ENCODE measurements at places on chromosomes 5 and 9.
A peak's percentile ranks its signal among the peaks of the same experiment; 100 is the strongest.

DNA sequence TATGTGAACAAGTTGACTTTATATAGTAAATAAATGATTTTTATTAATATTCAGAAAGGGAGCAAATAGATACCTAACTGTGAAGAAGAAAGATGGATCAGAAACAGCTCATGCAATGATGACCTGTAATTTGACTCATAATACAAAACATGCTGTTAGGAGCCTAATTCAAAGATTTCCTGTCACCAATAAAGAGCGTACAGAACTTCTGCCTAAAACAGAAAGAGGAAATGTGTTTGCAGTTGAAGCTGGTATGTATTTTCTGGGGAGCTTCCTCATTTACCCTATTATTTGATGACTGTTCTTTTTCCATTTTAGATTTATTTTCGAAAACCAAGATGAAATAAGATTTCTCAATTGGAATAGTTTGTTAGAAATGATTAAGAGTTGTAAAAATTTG is 11.4 kb downstream of the YTHDC2 start:
- no peak for DNase-seq

GRCh38 chr5:147855774-147856069 is 22.8 kb upstream of the SCGB3A2 start:
- DNase-seq = no peak

DNA sequence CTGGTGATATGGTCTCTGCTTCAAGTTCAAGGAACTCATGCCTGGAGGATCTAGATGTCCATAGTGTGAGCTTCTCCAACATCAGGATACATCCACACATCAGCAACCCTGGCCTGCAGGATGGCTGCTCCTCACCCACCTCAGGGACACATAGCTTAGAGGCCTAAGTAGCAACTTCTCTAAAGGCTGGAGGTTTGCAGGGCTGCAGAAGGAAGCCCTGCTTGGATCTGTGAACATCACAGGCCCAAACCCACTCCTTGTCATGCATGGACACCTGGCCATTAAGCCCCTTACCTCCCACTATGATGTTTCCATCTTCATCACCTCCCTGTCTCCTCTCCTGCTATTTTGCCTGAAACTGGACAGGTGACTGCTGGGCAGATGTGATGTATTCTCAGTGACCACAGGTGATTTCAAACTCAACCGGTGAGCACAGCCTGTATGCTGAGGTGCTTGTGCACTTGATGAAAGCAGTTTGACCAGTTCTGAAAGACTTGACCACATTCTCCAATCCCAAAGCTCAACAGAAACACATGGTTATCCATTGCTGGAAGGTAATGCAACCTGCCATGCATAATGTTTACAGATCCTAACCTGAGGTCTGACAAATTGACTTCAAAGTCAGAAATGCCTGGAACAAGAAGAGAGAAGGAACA is 205.2 kb downstream of the FSTL4 start:
- no peak for DNase-seq

DNA sequence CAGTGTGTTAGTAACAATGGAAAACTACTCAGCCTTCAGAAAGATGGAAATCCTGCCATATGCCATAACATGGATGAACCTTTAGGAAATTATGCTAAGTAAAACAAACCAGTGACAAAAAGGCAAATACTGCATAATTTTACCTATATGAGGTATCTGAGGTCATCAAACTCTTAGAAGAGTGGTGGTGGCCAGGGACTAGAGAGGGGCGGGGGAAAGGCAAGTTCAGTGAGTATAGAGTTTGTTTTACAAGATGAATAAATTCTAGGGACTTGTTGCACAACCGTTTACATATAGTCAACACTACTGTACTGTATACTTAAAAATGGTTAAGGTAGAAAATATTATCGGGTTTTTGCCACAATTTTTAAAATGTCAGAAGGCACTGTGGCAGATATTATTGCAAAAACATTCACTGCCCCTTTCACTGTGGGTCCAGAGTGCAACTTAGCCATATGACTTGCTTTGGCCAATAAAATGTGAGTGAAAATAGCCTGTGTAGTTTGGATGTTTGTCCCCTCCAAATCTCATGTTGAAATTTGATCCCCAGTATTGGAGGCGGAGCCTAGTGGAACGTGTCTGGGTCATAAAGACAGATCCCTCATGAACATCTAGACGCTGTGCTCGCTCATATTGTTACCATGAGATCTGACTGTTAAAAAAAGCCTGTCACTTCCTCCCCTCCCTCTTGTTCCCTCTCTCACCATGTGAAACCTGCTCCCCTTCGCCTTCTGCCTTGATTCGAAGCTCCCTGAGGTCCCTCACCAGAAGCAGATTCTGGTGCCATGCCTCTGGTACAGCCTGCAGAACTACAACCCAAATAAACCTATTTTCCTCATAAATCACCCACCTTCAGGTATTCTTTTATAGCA is 9.5 kb downstream of the ZNF367 start:
- DNase-seq = no peak

GRCh38 chr9:111272581-111272980 is 57.4 kb downstream of the OR2K2 start:
- no peak for DNase-seq

- DNase-seq = no peak
These were observed 70.9 kb upstream of the SPOCK1 start for GRCh38 chr5:137570070-137570469.

DNA sequence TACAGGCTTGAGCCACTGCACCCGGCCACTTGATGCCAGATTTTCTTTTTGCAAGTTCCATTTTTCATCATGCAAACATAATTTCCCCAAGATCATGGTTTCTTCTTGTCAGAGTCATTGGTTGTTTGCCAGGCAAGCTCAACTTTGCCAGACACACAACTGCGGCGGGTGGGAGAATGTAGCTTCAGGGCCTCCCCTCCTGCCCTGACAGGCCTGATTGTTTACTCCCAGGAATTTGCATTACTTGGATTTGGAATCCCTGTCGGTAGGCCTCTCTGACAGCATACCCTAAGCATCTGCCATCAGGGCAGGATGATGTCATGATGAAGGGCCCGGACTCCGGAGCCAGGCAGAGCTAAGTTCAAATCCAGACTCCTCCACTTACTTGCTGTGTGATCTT is 15.1 kb downstream of the RPS14 start:
- DNase-seq = peak; percentile 56

GRCh38 chr5:143819716-143820115 is 7.8 kb downstream of the HMHB1 start:
- no peak for DNase-seq

GRCh38 chr9:38311382-38312270 is 80.9 kb upstream of the ALDH1B1 start:
- DNase-seq = no peak

DNA sequence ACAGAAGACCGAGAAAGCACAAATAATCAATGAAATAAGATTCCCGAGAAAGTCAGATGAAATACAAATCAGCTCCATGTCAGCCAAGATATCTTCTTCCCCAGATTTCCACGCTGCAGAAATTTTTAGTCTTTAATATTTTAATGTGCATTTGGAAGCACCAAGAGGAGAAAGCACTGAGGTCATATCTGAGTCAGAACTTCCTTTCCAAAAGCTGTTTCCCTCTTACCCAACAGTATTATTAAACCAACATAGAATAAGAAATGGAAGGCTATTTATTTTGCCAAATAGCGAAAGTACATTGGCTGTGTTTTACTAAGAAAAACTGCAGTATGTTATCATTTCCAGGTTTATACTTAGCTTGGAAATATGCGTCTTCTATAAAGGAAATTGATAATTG is 772.1 kb upstream of the CDH9 start:
- peak; percentile 12 for DNase-seq

DNA sequence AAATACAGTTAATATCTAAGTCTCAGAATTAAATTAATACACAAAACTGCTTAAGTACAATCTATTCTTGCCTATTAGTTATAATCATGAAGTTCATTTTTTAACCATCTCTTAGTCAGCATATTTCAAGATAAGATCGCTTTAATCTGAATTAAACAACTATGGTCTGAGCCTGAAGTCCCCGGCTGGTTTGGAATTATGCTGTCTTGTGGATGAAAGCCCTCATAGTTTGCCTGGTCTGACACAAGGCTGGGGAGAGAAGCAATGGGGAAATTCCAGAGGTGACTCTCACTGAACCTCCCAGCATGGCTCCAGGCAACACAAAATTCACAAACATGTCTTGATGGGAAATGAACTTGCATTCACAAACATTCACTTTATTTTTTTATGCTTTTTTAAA is 28.0 kb upstream of the GRAMD2B start:
- DNase-seq = no peak

DNA sequence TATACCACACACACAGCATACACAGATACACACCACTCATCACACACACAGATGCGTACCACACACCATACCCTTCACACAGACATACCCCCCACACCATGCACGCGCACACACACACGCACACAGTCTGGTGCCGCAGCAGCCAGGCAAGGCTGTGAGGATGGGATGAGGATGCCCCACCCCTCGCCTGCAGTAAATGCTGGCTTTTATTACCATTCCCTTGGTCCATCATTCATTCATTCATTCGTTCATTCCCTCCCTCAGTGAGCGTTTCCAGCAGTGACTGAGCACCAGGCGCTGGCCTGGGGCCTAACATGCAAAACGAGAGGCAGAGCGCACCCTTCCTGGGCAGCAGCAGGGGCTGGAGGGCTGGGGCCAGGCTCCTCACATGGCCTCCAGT is 51.7 kb upstream of the FCN2 start:
- DNase-seq = no peak

DNA sequence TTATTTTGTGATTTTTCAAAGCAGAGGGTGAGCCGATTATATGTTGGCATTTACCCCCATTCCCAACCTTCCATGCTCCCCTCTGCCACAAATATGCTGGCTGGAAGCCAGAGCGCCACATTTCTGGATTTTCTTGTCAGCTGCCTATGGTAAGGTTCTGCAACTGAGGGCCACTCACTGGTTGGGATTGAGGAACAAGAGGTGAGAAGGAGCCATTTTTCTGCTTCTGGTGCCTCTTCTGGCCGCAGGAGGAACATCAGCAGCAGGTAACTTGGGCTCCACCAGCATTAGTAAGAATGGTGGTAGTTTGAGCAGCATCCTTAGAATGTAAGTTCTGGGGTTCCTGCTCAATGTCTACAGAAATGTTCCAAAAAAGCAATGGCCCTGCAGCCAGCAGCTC is 159.5 kb upstream of the MAST4 start:
- no peak for DNase-seq

- DNase-seq = peak; percentile 93
These were observed 61.5 kb upstream of the NUDT12 start for GRCh38 chr5:103624035-103624480.

DNA sequence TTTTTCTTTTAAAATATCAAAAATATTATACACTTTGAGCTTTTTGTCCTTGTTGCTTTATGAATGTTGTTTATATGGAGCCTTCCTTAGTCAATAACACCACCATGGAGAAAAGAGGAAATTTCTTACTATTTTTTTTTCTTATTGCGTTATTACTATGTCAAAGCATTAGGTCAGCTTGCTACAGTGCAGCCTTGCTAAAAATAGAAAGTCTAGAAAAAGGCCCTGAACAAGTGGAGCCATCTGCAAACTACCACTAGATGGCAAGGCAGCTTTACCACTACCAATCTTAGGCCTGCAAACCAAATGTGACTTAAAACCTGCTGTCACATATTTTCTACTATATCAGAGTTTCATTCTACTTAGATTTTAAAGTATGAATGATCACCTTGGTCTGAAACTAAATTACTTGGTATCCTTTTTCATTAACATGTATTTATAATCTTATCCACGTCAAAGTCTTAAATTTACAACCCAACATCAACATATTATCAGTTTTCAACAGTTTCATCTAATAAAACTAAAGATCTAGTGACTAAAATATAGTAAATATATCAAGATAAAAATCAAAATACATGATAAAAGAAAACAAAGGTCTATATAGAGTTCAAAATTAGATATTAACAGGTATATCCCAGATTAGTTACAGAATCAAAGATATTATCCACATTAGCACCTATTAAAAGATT is 113.1 kb upstream of the ACOT12 start:
- peak; percentile 64 for DNase-seq

DNA sequence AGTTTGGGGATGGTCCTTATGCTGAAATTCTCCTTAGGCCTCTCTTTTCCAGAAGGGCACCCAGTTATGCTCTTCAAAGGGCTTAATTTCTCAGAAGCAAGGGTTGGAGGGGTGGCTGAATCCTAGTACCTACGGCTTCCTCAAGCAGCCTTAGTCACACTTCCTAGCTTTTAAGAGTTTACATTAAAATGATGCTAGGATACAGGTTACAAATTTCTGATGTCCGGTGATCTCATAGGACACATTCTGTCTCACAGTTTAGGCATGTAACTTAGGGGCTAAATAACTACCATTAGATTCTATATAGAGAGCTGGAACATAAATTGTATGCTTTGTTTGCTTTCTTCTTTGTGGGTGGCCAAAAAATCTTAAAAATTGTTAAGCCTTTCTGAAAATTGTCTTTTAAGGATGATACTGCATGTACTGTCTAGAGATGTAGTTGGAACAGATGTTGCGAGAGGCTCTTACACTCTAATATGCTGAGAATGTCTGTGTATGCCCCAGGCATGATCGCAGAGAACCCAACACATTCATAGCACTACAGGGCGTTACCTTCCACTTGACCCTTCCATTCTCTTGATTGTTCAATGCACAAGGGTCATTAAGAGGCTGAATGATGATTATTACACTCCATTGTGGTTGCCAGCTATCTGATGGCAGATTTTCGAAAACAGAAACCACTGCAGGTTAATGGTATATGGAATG is 139.1 kb downstream of the TMEM38B start:
- no peak for DNase-seq

DNA sequence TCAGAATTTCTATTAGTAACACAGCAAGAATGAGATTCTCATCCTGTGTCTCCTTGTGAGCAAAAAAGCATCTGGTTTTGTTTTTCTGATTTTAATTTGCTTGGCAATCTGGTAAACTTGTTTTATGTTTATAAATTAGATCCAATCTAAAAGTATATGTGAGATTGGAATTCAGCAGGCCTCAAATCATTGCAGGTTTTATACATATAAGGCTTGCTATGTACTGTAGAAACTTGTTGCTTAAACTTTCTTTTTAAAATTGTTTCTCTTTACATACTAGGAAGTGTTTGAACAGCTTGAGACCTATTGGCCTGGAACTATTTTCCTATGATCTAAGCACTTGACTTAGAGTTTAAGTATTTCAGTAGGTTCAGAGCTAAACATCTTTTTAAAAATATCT is 1037.8 kb downstream of the NR2F1-AS1 start:
- DNase-seq = no peak

GRCh38 chr5:16794269-16794913 is 141.7 kb downstream of the MYO10 start:
- DNase-seq = no peak

DNA sequence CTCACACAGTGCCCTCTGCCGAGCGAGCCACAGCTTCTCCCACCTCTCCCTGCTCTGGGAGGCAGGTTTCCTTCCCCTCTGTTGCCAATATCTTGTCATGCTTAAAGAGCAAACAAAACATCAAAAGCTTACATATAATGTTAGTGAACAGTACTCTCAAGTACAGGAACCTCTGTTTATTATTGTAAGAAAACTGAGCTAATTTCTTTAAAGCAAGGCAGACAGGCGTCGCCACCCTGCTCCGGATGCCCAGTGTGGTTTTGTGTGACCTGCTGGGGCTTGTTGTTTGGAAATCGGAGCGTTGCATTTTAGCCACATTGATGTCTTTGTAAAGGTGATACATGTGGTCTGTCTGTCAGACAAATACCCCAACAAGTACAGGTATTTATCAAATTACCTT is 401.4 kb upstream of the IRX1 start:
- no peak for DNase-seq

- no peak for DNase-seq
These were observed 236.7 kb upstream of the CCNH start for GRCh38 chr5:87649455-87649854.

- no peak for DNase-seq
These were observed 182.4 kb downstream of the IRX1 start for GRCh38 chr5:3778000-3778550.
